ENCODE measurements at places on chromosomes 2 and 18.

GRCh38 chr2:53233759-53234547 is 533.7 kb upstream of the CHAC2 start:
- DNase-seq = no peak

- no peak for DNase-seq
Measured at GRCh38 chr2:150733051-150733618, 245.7 kb upstream of the RND3 start.

GRCh38 chr2:69811591-69811990 is 17.9 kb upstream of the GMCL1 start:
- no peak for DNase-seq

GRCh38 chr2:167776359-167776758 is 471.0 kb downstream of the STK39 start:
- no peak for DNase-seq

DNA sequence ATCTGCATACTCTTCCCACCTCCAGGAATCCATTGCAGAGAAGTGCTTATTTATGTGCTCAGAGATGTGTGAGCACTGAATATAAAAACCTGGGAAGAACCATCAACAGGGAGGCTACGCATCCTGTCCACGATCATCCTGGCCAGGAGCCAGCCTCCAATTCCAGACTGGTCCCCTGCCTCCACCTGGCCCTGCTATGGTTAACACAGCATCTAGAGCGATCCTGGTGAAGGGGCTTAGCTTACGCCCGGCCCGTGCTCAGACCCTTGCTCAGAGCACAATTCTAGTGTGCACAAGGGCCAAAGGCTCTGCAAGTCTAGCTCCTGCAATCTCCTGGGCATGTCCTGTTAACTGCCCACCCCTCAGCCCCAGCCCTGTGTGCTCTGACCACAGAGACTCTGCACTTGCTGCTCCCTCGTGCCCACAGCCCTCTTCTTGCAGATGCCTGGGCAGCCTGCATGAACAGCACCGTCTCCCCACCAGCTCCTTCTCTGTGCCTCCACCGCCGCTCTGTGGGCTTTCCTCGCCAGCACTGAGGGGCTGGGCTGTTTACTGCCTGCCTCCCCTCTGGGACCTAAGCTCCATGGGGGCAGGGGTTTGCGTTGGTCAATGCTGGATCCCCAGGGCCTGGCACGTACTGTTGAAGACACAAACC is 6.5 kb downstream of the PER2 start:
- DNase-seq = no peak

DNA sequence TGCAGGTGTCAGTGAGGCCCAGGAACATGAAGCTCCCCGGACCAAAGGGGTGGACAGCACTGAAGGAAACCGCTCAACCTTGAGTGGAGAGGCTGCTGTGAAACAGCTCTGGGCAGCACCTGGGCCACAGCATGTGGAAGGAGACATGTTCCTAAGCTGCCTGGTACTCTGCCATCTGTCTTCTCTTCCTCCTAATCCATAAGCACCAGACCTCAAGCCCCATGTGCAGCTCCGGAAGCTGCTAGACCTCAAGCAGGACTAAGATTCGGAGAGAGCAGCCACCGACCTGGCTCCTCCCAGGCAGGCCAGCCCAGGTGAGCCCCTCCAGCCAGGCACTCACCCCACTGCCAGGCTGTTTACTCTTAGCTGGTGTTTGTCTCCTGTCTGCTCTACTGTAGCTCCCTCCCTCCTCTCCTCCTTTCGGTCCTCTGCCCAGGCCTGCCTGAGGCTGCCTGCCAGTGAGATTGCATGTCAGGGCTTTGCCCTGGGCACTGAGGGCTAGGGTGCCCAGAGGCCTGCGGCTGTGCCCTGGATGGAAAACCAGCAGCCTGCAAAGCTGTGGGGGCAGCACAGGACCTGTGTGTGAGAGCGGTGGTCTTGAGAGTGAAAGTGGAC is 53.7 kb downstream of the BCL11A start:
- no peak for DNase-seq

DNA sequence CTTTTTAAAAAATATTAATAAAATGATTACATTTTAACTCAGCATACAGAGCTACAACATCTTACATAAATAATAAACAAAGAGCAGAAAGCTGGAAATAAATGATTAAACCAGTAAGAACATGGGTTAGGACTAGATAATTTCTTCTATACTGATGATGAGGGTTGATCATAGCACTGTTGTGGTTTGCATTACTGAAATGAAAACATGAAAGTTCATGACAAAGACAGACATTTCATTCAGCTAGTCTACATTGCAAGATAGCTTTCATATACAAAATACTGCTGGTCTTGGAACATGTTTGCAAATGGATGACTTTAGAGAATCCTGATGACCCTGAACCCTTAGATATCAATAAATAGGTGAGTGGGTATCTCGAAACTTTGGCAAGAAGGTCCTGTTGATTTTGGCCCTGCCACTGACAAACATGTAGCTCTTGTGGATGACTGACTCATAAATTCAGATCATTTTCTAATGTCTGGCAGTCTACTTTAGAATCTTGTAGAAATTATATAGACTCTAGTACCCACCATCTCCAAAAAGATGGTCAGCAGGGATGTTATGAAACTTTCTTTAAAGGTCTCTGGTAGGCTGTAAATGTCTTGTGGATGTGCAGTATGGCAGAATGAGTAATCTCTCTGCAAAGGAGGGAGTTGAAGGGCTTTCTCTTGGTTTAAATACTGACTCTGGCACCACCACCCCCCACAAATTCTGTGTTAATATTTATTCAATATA is 15.5 kb upstream of the CDC42EP3 start:
- no peak for DNase-seq

DNA sequence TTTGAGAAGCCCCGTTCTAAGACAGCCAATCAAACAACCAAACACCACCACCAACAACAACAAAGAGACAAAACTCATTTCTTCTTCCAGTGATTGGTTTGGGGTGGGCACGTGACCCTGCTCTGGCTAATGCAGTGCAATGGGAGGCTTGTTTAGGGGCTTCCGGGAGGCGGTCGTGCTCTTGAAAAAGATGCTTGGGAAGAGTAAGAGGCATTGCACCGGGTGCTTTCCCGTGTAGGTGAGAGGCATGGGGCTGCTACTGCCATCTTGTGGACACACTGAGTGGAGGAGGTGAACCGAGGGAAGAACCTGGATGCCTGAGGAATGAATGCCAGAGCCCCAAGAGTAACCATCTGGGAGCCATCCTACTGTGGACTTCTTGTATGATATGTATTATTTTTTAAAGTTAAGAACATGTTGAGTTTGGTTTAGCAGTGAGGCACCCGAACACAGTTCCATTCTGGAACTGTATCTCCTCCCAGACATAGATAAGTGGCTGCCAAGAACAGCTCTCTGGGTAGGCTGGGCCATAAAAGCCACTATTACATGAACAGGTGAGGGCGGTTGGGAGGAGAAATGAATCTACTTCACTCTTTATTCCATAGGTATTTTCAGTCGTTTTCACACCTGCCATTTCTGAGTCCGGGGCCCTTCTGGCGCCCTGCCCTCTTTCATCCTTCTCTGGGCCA is 19.1 kb upstream of the ARHGAP25 start:
- DNase-seq = peak; percentile 38

- no peak for DNase-seq
Measured at GRCh38 chr2:134446383-134447017, 192.6 kb downstream of the MGAT5 start.

DNA sequence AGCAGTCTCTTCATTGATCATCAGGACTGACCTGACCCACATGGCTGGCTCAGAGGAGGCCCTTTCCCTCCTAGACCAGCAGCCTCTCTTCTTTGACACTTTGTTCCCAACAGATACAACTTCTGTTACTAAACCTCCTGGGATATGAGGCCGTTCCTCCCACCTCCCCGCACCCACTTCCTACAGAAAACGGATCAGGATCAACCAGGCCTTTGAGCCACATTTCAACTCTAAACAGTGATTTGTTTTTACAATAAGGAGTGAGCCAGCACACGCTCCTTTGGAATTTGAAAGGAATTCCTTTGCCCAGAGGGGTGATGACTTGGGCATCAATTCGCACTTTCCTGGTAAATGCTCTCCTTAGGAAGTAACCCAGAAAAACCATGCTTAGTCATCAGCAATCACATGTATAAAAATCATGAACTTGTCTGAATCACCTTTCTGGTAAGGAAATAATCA is 180.4 kb downstream of the FAM124B start:
- DNase-seq = no peak

All from CD4-positive, alpha-beta T cell treated with Interleukin-6 at 100 ng/mL for 8 hours (primary cell).